Fibroblast of skin of right biceps (primary cell): ENCODE measurements at places on chromosomes 16 and 17.

DNA sequence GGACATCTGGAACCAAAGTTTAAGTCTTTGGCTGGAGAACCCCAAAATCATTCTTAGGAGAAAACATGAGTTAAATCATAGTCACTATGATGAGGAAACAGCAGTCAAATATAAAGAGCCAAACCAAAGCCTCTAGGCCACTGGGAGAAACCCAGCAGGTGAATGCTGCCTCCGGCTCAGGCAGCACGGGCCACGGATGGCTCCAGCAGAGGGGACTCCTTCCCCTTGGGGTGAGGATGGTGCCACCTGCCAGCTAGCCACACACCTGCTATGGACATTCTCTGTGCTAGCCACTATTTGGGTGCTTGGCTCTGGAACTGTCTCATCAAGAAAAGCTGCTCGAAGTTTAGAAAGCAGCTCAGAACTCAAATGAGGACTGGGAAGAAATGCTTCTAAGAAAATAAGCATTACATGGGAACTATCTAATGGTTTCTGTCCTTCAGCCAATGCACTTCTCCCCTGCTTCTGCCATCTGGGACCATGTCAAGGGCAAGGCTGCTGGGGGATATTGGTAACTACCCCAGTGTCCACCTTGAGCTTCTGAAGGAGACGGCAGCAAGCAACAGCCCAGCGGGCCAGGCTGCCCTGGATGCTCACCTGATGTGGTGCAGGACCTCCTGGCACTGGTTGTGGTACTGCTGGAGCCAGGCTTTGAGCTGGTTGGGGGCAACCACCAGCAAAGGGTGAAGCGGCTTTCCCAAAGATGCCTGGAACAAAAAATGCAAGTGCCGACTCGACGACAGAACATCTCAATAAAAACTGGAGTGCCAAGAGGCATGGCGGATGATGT lies 22.5 kb downstream of the ELAC2 start:
- DNase-seq: no peak

DNA sequence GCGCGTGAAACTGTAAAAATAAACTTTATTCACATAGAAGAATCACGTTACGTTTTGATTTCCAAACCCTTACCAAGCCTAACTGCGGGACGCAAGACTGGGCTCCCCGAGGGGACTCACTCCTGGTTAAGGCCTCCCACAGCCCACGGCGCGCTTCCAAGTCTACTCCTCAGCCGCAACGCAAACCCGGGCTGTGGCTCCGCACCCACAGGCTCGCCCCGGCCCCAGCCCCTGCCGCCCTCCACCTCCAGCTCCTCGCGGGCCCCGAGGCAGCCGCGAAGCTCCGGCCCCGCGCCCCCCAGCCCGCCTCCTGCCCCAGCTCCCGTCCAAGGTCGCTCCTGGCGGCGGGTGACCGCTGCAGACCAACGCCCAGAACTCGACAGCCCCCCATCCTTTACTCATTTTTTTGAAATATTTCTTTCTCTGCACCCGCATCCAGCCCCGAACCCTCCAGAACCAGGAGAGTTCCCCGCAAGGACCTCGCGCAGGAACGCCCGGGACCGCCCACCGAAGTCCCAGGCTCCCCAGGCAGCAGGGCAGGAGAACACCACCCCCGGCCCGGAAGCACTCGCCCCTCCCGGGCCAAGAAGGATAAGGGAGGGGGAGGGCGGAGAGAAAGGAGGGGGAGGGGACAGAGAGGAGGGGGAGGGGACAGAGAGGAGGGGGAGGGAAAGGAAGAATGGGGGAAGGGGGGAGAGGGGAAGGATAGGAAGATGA lies 912 bp downstream of the USP22 start:
- DNase-seq: peak; percentile 89

DNA sequence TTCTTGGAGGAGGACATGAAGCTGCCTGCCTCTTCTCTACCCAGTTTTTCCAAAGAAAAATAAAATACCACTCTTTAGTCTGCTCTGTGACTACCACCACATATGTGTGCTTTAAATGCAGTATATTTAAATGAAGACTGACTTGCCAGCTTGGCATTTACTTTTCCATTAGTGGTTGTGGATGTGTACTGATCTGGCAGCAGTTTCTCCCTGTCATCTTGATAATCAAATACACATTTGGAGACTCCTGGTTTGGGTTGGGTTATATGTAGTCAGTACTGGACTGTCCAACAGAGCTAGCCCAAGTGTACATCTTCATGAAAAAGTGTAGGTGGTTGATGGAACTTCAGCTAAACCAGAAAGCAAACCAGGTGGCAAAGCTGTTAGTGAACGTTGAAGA lies 19.9 kb downstream of the COX10 start:
- DNase-seq: peak; percentile 26

GRCh38 chr16:71338193-71338592 lies 20.3 kb upstream of the CALB2 start:
- no peak for DNase-seq
